NCI-H2171 treated with DMSO at 0.1 percent for 48 hours (cell line): ENCODE measurements at places on chromosomes 11 and 22.

- DNase-seq, result no peak
Observed at GRCh38 chr22:25964961-25965730, 204.1 kb upstream of the SEZ6L start.

DNA sequence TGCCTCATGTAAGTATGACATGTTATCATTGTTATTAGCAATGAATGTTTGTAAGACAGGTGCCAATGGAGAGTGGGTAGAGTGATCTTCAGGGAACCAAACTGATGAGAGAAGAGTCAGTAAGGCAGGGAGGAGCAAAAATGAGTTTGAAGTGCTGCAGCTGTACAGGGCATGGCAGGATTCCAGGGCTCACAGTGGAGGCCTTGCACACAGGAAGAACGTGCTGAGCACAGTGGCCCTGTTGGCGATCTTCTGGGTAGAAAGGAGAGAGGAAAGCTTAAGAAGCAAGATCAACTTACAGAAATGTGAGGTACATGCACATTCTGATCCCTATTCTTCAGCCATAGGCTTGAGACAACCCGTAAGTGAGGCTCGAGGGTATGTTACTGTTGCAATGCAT, 219.3 kb upstream of the TMEM45B start:
- DNase-seq, result no peak

GRCh38 chr22:47408409-47408808, 646.0 kb downstream of the TBC1D22A start:
- no peak for DNase-seq

DNA sequence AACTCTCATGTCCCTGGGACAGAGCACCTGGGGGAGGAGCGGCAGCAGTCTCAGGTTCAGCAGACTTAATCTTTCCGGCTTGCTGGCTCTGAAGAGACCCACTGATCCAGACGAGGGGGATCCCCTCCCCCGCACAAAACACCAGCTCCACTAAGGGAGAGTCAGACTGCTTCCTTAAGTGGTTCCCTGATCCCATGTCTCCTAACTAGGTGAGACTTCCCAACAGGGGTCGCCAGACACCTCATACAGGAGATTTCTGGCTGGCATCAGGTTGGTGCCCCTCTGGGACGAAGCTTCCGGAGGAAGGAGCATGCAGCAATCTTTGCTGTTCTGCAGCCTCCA, 157.2 kb upstream of the TMEM45B start:
- DNase-seq, result no peak

GRCh38 chr22:27573280-27574001, 228.1 kb downstream of the MN1 start:
- no peak for DNase-seq

DNA sequence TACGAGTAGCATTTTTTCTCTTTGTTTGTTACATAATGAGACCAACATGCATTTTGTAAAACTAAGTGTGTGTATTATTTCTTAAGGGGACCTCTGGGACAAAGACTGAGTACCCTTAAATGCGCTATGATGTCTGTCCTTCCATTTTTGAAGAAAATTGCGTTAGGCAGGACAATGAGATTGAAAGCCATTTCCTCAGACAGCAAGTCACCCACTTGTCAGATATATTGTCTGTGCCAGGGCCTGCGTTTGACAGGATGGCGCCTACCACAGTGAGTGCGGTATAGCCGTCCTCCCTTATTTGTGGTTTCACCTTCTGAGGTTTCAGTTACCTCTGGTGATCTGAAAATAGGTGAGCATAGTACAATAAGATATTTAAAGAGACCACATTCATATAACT, 2.2 kb downstream of the AP2A2 start:
- DNase-seq, result no peak

GRCh38 chr22:23183061-23183698, 2.9 kb downstream of the BCR start:
- DNase-seq, result peak; percentile 32

DNA sequence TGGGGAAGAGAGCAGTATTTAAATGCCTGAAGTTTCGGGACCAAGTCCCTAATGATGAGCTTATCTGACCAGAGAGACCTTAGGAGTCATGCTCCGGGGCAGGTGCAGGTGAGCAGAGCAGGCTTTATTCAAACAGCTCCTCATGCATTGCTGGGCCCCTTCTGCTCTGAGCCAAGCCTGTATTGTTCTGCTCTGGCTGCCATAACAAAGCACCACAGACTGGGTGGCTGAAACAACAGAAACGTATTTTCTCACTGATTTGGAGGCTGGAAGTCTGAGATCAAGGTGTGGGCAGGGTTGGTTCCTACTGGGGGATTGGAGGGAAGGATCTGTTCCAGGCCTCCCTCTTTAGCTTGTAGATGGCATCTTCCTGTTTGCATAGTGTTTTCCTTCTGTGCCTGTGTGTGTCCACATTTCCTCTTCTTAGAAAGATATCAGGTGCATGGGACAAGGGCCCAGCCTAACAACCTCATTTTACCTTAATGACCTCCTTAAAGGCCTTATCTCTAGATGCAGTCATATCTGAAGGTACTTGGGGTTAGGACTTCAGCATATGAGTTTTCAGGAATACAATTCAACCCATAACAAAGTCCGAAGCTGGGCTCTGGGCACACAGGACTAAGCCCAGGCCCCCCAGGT, 97.1 kb upstream of the PARVA start:
- no peak for DNase-seq

DNA sequence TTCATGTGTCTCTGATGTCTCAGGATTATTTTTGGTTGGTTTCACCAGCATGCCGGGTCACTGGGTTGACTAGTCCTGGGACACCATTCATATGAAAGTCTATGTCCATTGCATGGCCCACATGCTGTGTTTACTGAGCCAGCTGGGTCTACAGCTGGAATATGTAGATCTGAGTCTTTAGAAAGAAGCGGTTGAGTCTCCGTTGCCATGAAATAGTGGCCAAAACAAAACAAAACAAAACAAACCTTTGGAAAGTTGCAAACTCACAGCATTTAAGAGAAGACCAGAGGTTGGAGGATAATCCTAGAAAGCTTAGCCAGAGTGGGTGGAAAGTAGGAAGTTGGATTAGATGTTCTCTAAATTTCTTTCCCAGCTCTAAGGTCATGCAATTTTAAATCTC, 191.8 kb upstream of the NTM start:
- DNase-seq, result no peak

DNA sequence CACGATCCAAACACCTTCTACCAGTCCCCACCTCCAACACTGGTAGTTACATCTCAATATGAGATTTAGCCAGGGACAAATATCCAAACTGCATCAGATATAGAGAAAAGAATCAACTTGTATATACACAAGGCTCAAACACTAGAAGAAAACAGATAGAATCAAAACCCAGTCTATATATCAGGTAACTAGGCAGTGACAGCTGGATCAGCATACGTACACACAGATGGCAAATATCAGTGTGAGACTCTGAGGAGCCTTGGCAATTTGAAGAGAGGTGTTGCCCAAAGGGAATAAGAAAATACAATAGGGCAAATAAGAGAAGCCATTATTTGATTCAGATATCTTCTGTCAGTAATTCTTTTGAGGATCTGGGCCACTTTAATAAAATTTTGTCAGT, 951.3 kb upstream of the CHORDC1 start:
- peak; percentile 87 for DNase-seq

GRCh38 chr11:11245453-11245852, 107.6 kb downstream of the CSNK2A3 start:
- no peak for DNase-seq

DNA sequence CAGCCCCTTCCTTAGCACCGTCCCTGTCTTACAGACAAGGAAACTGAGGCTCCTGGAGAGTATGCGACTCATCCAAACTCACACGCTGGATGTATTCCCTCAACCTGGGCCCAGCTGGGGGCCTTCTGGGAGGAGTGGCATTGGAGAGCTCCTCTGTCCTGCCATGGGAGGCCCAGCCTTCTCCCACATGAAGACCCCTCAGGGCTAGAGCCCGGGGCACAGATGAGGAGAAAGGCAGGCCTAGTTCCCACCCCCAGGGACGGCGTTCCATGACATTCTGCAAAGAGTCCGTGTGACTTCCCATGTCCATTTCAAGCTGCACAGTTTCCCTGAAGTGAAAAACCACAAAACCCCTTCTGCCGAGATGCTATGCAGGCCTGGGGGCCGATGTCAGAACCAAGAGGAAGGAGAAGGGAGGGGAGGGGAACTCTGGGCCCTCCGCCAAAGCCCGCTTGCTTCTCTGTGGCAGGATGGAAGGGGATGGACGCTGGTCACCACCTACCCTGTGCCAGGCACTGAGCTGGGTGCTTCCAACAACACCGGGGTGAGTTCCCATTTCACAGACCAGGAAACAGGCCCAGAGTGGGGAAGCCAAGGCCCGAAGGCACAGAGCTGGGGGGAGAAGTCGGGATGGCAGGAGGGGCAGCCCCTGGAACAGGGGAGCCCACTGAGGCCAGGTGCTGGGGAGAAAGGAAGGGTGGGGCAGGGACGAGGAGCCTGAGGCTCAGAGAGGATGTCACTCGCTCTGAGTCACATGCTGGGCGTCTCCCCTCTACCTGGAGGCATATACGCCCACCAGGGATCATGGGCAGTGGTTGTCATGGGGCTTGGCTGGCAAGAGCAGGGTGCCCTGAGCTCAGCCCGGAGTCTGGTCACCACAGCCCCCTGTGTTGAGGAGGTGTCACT, 15.7 kb downstream of the RAC2 start:
- DNase-seq, result no peak

DNA sequence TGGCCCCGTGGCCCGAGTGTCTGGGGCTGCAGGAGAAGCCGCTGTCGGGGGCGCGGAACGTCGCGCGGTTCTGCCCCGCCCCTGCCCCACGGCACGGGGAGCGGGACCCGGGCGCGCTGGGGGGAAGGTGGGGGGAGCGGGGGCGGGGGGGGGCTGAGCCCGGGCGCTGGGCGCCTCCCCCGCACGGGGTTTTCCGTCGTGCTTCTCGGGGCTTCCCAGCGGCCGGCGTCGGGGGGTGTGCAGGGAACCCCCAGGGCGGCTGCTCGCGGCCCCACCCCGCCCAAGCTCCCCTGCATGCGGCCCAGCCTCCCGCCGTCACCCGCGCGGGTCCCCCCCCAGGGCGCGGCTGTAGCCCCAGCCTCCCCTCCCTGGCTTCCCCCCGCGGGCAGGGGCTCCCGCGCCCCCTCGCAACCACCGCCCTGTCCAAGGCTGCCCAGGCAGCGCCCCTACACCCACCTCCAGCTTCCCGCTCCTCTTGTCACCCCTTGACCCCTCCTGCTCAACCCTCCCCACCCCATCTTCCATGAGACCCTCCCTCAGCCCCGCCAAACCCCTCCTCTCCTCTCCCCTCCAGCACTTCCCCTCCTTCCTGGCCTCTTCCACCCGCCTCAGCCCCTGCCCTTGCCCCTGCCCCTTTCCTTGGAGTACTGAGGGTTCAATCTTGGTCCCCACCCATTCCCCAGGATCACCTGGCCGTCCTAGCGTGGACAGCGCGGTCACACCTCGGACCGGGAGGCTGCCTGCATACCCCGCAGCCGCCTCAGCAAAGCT, 1.7 kb downstream of the IL17REL start:
- no peak for DNase-seq

DNA sequence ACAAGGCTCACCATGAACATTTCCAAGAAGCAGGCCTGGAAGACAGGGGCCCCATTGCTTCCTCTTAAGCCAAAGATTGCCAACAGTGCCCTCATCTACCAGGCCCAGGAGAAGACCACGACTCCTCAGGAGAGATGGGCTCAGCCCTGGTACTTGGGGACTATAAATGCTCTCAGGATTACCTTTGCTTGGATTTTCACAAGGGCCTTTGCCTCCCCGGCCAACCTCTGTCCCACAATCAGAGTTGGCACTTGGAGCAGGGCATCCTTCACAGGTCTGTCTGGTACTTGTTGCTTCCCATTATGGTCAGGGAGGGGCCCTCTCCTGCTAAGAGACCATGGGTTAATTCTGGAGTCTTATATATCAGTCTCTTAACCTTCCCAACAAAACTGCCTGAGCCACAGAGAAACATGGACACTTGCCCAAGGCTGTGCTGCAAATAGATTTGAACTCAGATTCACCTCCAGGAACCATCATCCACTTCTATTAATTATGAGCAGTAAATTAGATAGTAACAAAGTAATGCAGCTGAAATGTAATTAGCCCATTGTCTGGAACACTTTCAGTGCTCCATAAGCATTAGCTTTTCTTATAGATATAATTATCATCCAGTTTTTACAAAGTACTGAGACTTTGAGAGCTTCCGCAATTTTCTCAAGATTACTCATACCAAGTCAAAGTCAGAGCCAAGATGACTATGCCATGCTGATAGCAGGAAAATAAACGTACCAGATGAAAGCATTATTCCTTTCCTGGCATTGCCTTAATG, 33.5 kb downstream of the POU2AF3 start:
- no peak for DNase-seq
